ENCODE measurements at places on chromosomes 1 and 21.

GRCh38 chr1:59686574-59686973 lies 128.2 kb upstream of the HOOK1 start:
- DNase-seq = no peak

DNA sequence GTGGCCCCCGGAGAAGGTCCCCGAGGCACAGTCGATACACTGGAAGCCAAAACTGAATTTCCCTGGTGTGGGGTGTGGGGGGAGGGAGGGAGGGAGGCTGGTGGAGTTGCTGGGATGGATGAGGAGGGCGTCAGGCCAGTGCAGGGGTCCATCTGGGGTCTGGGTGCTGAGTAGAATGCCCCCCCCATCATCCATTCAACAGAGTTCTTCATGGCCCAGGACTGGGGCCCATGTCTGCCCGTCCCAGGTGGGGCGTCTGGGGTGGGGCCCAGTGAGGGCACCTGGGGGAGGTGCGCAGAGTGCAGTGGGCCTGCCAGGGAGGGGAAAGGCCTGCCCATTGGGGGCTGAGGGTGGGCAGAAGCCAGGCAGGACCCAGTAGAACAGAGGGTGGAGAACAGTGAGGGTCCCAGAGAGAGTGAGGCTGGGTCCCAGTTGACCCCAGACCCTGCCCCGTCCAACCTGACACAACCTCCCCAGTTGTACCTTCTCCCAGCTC lies 1.9 kb downstream of the TNFRSF18 start:
- no peak for DNase-seq

- DNase-seq = no peak
Observed at GRCh38 chr21:45479691-45480675, 62.3 kb downstream of the SLC19A1 start.

DNA sequence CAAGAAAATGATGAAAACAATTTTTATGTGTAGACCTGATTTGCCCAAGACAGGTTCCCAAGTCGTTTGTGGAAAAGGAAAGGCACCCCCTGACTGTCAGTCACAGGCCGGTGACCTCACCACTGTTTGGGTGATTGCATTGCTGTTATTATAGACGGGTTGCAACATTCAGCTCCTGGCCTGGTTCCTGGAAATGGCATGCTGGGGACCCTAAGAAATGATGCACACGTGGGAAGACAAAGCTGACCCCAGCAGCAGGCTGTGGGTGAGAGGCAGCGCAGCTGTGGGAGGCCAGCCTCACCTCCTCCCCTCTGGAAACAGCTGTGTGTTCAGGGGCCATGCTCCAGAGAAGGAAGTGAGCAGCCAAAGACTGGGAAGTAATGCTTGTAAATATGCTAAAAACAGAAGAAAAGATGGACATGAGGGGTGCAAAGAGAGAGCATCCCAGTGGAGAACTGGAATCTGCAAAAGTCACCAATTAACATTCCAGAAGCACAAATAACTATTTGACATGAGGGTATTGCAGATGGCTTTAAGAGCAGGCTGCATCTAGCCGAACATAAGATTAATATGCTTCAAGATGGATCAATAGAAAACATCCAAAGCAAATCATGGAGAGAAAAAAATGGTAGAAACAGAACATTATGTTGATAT lies 23.4 kb upstream of the ABCG1 start:
- no peak for DNase-seq

DNA sequence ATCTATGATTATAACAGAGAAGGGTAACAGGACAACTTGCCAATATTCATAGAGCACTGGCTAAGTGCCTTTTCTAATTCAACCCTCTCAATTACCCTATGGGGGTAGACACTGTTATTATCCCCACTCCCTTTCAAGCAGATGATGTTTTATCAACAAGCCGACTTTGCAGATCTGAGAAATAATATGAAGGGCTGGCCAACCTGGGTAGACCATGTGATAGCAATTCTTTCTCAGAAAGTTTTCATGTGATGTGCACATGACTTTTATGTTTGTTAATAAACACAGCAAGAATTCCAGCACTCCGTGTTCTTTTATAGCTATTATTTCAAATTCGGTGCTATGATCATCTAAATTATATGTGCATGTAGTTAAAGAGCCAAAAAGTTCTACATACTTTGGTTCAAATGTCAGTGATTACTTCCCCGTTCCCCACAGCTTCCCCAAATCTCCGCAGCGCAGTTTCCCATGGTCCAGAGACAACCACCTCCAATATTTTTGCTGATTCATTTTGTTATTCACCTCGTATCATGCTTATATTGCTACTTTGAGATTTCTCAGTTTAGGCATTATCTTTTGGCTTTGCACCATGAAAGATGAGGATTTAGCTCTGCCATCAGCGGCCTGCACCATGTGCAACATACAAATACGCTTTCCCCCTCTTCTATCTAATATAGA lies 96.7 kb upstream of the GADD45A start:
- DNase-seq = no peak

- no peak for DNase-seq
Observed at GRCh38 chr1:41780916-41781315, 137.8 kb downstream of the HIVEP3 start.

DNA sequence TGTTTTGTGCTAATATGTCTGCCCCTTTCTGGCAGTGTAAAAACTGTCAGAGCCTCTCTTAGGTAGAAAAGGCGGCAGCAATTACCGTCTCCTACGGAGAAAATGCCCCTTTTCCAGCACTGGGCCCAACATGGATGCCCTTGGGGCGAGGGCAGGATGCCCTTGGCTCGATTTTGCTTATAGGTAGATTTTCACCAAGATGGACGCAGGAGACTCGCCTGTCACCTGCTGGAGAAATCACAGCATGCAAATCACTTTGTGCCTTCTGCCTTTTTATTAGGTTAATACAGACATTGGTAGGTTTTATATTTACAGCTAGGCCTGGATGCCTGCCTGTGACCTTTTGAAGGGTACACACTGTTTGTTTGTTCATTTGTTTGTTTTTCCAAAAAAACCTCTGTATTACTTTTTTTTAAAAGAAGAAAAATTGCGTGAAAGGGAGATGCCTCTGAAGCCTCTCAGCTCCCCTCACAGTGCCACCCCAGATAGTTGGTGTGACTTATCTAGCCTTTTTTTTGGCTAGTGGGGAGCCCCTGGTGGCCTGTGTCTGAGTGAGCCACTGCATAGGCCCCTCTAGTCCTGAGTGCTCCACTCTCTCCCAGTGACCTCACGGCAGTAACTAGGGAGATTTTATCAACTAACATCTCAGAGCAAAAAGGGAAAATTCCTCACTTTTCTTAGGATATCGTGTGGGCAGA lies 2.5 kb downstream of the ATP1B1 start:
- DNase-seq = no peak

GRCh38 chr1:66335859-66336640 lies 197.9 kb upstream of the SGIP1 start:
- DNase-seq = peak; percentile 34

DNA sequence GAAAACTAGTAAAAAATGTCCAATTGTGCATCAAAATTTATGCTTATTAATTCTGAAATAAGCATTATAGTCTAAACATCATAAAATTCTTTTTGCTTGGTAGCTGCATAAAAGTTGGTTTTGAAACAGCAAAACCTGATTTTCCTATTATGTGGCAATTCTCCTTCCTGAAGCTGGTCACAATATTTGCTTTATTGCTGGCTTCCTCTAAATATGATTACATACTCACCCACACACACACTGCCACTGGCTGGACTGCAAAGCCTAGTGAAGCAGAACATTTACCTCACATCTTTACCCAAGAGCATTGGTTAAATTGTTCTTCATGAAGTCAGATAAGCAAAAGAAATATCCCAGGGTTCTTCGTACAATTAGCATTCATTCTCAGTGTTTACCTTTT lies 103.0 kb downstream of the NR5A2 start:
- DNase-seq = no peak

DNA sequence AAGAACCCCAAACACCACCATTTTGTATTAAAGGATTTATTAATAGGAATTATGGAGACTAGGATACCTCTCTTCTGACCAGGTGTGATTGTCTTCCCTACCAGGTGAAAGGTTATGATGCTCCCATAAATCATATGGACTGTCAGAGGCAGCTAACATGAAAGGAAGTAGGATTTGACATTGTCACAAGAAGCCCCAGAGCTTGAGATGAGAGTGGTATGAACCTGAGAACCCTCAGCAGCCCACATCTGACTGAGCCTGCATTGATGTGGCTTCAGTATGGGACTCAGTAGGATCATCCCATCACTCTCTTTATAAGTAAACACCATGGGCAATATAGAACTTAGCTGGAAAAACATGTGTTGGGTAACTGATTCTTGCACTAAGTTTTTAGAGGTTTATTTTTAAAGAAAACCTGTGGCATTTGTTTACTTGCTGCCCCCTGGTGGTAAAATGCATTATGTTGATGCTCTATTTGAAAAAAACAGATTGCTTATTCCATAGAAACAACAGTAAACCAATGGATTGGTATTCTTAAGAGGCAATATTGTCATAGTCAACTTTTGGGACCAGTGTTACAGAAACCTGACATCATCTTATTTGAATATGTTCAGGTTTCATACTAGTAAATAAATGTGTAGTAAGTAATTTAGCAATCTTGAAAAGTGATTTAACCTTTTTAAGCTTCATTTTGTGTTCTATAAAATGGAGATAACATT lies 16.6 kb upstream of the CACYBP start:
- DNase-seq = peak; percentile 44

DNA sequence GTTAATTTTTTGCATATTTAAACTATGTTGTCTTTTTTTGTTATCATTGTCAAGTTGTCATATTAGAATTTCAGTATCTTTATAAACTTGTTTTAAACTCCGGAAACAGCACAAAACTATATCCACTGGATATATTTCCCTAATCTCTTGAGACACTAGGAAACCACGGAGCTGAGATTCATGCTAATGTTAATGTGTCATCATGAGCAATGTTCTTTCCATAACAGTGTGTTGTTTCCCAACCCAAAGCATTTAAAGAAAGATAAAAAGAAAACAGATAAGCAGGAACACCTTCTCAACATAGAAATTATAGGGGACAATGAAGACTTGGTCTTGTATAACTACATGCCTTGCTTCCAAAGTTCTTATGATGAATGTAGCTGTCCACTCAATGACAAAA lies 626.2 kb upstream of the TMPRSS15 start:
- no peak for DNase-seq
